ENCODE measurements at places on chromosomes 2 and 18. TPM values are rescaled to one million over a fixed set of nuclear protein-coding genes. Genes with fewer than 3 reads are reported as not detected.

The ADAM23 gene
- 0.24 TPM for total RNA-seq

The MOGAT1 gene
- total RNA-seq: not detected

The TUBA3D gene
- not detected for total RNA-seq

The BZW1 gene
- total RNA-seq: 845 TPM

The PLCL1 gene
- not detected for total RNA-seq

The TMEM182 gene
- total RNA-seq: 3.6 TPM

The UCN gene
- 0.85 TPM for total RNA-seq

The CABYR gene
- total RNA-seq: 1.9 TPM

The RDH14 gene
- total RNA-seq: 27.2 TPM

The LOXL3 gene
- total RNA-seq: 1.4 TPM

The CD226 gene
- 1.9 TPM for total RNA-seq

The IGFBP5 gene
- 3.4 TPM for total RNA-seq

The MSTN gene
- not detected for total RNA-seq

All from tracheal epithelial cell (primary cell).